HAP-1 (cell line): ENCODE measurements at places on chromosomes 16 and 17.

- DNase-seq = no peak
Observed at GRCh38 chr16:65153365-65154105, 31.7 kb upstream of the CDH11 start.

GRCh38 chr17:82088838-82089722, 9.0 kb downstream of the FASN start:
- no peak for DNase-seq

- DNase-seq = peak; percentile 76
Observed at GRCh38 chr17:32298721-32299579, 33.3 kb downstream of the RHBDL3 start.

DNA sequence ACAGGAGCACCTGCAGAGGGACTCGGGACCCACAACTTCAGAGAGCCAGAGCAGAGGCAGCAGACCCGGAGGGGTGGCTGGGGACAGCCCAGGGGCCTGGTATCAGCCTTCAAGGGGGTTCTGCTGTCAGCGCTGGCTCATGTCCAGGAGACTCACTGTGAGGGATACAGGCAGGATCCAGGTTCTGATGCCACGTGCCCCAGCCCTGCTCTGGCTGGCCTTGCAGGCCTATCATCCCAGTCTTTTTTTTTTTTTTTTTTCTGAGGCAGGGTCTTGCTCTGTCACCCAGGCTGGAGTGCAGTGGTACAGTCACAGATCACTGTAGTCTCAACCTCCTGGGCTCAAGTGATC, 9.0 kb upstream of the MTSS2 start:
- no peak for DNase-seq

- DNase-seq = peak; percentile 57
Observed at GRCh38 chr16:85395207-85395912, 217.8 kb upstream of the GSE1 start.

DNA sequence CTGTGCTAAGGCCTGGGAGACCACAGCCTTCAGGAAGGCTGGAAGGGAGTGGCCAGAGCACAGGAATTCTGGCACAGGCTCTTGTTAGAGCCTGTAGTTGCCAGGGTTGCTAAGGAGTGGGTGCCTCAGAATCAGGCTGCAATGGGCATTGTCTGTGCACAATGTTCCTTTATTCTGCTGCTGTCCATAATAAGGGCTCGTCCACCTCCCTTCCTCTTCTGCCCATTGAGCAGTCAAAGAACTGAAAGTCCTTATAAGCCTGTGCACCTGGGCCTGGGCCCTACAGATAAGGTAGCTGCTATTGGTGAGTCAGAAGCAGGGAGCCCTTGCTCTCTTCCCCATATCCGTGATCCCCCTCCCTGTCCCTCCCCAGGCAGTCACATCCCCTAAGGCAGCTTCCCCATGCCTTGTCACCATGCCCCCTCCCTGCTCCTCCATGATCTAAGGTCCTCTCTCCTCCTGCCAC, 5.4 kb upstream of the CNGB1 start:
- no peak for DNase-seq

- no peak for DNase-seq
Observed at GRCh38 chr16:31880322-31880979, 6.8 kb downstream of the ZNF267 start.

DNA sequence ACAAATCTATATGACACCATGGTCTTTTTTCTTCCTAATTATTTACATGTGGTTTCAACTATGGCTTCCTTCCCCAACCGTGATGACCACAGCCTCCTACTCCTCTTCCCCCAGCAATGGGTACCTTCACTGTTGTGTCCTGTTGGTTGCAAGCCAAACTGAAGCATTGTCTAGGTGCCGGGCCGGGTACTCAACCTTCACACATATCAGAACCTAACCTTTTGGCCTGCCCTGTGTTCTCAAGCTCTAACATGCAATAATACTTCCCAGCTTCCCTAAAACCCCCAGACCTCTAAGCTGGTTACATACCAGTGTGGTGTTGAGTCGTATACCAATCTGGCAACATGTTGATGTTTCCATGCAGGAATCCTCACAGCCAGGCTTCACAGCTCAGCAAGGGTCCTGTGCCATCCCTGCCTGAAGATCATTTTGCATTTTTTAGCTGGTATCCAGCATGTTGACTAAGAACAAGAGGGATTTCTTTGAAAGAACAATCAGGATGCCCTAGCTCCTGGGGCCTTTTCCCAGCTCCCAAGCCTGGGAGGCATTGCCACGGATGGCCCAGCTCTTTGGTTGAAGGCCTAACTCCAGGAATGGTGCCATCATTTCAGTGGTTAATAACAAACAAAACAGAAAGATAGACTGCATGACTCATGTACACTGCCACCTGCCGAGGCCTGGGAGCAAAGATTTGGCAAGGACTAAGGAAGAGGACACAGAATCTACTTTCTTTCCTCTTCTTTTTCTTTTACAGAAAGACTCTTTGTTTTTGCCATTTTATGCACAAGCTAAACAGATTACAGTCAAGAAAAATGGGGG, 373.7 kb upstream of the SALL1 start:
- DNase-seq = no peak

DNA sequence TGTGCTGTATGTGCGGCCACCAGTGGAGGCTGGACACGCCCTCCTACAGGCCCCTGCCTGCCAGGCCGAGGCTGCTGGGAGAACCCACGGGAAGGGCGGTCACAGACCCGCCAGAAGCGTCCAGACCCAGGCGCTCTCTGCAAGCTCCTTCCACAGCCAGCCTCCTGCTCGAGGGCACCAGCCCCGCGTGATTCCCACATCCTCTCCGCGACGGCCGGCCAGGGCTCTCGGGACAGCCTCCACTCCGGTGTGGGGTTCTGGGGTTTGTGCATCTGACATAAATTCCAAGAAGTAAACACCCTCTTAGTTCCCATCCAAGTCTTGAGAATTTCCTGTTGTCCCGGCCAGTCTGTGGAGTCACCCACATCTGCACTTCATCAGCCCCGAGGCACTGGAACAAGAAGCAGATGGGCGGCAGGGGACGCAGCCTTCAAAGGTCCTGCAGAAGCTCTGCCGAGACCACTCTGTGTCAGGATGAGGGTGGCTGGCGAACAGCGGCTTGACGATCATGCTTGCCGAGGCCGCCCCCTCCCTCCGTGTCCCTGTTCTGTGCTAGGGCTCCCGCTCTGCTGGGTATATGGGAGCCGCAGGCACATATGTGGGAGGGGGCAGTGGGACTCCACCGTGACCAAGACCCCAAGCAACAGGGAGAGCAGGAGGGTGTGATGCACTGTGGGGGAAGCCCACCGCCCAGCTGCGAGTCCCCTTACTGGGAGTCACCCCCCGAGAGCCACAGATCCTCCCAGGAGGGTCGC, 2.4 kb upstream of the TMEM204 start:
- no peak for DNase-seq

- no peak for DNase-seq
Observed at GRCh38 chr17:61318684-61319098, 81.0 kb upstream of the TBX2 start.

- no peak for DNase-seq
Observed at GRCh38 chr16:26365161-26365940, 673.6 kb downstream of the HS3ST4 start.

- no peak for DNase-seq
Observed at GRCh38 chr16:77949445-77949844, 72.9 kb upstream of the CLEC3A start.
